ENCODE measurements at places on chromosomes 5 and 9.

DNA sequence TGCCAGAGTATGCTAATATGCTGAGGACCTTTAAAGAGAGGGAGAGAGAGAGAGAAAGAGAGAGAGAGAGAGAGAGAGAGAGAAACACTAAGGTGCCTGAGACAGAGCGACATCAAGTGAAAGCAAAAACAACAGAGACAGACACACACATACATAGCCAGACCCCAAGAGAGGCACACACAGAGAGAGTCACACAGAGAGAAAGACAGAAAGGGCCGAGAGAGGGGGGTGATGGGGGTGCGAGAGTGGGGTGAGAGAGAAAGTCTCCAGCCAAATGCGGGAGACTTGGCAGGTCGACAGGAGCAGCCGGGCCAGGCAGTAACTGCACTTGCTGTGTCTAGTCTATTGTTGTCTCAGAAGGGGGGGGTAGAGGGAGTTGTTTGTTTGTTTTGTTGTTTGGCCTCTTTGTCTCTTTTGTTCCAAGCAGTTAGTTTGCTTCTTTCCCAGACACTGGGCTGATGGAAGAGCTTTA lies 30.1 kb upstream of the NFIB start:
- no peak overlapping the region for H3K4me3 ChIP-seq
- H3K4me1 ChIP-seq, result peaks cover 33% of the 10 kb centered on the region
- H3K27me3 ChIP-seq, result peaks cover 13% of the 10 kb centered on the region
- DNase-seq, result no peak
- H3K36me3 ChIP-seq, result no peaks in the 10 kb centered on the region
- no peak overlapping the region for H3K27ac ChIP-seq

- no peaks in the 10 kb centered on the region for H3K4me1 ChIP-seq
- H3K36me3 ChIP-seq, result no peaks in the 10 kb centered on the region
- DNase-seq, result no peak
- H3K27me3 ChIP-seq, result peaks cover 36% of the 10 kb centered on the region
Measured at GRCh38 chr5:137589185-137589584, 90.1 kb upstream of the SPOCK1 start.

DNA sequence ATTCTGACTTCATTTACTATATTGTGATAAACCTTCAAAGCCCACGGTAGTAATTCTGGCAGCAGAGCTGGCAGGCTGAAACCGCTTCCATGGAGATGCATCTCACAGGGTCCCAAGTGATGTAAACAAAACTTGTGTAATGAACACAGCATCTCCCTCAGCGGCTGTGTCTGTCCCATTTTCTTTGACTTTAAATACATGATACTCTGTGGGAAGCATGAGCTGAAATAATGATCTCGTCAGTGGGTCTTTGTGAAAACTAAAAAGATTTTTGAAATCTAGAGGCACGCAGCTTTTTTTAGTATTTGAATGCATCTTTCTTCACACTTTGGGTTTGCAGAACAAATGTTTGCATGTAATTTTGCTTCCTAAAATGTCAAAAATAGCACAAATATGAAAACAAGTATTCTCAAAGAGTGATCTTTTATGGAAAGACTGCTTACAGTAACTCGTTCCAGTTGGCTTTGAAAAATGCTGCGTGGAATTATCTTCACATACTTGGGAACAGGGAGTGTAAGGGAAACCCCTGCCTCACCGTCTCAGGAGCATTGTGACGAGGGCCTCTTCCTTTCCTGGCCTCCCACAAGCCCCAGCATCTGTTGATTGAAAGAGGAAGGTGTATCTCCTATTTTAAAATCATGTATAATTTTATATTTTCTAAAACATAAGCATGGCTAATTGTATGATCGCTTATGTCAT lies 18.1 kb upstream of the LPCAT1 start:
- H3K36me3 ChIP-seq, result no peaks in the 10 kb centered on the region
- H3K4me3 ChIP-seq, result no peak overlapping the region
- H3K27ac ChIP-seq, result peak overlapping the region; percentile 3
- H3K27me3 ChIP-seq, result peaks cover 5% of the 10 kb centered on the region

GRCh38 chr5:60677850-60678664 lies 21.9 kb downstream of the DEPDC1B start:
- DNase-seq, result no peak
- H3K4me1 ChIP-seq, result peaks cover 2% of the 10 kb centered on the region
- H3K4me3 ChIP-seq, result no peak overlapping the region
- peaks cover 8% of the 10 kb centered on the region for H3K36me3 ChIP-seq

DNA sequence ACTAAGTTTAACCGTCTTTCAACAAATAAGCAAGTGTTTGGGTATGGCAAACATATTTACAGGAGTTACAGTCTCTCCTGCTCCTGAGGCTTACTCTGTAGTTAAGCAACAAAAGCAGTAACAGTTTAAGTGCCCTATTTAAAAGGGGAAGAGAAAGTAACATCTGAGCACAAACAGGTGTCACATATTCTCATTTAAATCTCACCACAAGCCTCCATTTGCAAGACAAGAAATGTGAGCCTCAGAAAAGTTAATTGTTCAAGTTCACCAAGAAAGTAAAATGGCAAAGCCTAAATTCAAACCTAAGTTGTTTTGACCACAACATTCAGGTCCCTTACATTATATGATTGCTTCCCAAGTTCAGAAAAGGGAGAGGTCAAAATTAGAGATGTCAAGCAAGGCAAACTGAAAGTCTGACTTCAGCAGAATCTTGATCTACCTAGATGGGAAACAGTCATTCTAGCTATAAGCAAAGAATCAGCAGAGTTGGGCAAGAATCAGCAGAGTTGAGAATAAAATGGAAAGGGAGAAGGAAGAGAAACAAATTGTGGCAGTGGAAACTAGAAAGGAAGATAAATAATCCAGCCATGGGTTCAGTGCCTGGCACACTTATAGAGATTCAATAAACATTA lies 93.4 kb downstream of the STRBP start:
- H3K4me3 ChIP-seq, result no peak overlapping the region
- peaks cover 3% of the 10 kb centered on the region for H3K4me1 ChIP-seq
- DNase-seq, result no peak

DNA sequence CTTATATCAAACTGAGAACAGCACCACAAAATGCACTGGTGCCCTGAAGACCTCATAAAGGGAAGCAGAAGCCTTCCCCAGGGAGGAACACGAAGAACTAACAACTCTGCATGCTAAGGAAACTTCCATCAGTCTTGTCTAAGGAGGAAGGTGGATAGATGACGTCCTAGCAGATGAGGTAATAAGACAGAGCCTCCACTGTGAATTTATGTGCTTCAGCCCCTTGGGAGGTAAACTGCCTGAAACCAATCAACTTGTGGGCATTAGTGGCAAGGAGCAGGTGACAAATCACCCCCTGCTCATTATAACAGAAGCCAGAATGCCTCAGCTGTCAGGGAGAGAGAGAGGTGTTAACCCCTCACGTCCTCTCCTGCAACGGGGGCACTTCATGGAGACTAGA lies 48.9 kb upstream of the SPIN1 start:
- no peaks in the 10 kb centered on the region for H3K27me3 ChIP-seq
- peaks cover 2% of the 10 kb centered on the region for H3K36me3 ChIP-seq

- H3K4me3 ChIP-seq, result peak overlapping the region; percentile 24
- no peak for DNase-seq
Measured at GRCh38 chr5:135553688-135554462, 18.1 kb upstream of the NEUROG1 start.

DNA sequence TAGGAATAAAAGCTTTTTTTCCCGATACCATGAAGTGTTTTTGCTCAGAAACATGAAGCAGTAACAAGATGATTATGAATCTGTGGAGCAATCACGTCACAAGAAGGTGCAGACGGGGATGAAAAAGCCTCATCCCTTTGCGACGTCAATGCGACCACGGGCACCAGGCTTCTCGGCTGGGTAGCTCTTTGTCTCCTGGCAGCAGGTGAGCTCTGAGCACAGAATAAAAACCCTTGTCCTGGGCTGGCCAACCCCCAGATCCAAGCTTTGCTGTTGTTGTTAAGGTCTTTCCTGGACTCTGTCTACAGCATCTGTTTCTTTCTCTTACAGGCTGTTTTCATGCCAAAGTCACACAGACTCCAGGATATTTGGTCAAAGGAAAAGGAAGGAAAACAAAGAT lies 113.8 kb downstream of the ANKRD18B start:
- H3K36me3 ChIP-seq, result no peaks in the 10 kb centered on the region
- no peak overlapping the region for H3K27ac ChIP-seq
- peaks cover 78% of the 10 kb centered on the region for H3K27me3 ChIP-seq
- DNase-seq, result no peak
- no peaks in the 10 kb centered on the region for H3K4me1 ChIP-seq

All from mesothelial cell of epicardium (in vitro differentiated cells).